ENCODE measurements at places on chromosomes 5 and 9.

- DNase-seq, result no peak
Measured at GRCh38 chr5:139562847-139563246, 1.7 kb downstream of the UBE2D2 start.

- no peak for DNase-seq
Measured at GRCh38 chr9:36898431-36899020, 135.5 kb downstream of the PAX5 start.

DNA sequence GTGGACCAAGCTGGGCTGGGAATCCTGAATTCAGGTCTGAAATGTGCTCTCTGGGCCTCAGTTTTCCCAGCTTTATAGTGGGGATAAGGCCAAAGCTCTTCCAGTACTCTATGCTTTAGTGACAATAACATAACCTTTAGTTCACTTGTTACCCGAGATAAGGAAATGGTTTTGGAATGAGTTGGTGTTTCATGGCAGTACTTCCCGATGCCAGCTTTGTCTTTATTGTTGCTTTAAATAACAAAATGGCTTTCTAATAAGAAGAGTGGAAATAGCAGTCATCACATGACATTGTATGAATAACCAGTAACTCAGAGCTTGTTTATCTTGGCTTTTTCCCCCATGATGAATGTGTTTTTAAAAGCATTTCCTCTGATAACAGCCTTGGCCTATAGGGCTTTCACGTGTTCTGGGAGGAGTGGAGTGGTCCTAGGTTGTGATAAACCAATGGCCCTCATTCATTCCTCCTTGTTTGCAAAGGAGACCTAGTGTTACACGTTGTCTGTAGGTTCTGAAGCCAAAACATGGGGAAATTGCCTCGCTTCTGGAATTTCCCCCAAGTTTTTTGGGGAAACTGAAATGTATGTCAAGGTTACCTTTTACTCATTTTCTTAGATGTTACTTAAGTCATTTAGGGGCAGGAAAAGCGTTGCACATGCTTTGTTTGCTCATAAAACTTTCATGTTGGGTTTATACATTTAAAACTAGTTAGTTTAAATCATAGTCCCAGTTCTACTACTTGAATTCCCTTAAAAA lies 53.7 kb downstream of the ZNF618 start:
- DNase-seq, result no peak

DNA sequence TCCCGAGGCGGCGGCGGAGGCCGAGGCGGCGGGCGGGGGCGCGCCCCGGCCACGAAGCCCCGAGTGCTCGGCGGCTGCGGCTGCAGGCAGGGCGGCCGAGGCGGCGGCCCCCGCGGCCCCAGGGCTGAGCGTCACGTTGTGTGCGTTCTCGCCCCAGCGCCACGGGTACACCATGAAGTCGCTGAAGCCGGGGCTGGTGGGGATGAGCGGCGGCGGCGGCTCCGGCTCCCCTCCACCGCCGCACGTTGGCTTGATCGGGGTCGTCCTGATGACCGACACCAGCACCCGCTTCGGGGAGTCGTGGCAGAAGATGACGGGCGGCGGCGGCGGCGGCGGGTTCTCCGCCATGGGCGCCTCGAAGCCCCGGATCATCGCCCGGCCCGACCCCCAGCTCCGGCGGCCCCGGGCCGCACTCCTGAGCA lies 498 bp downstream of the ZNF367 start:
- DNase-seq, result peak; percentile 68

- no peak for DNase-seq
Measured at GRCh38 chr9:113528088-113528487, 64.6 kb downstream of the RGS3 start.

- DNase-seq, result no peak
Measured at GRCh38 chr9:120730654-120731514, 16.6 kb upstream of the MEGF9 start.

DNA sequence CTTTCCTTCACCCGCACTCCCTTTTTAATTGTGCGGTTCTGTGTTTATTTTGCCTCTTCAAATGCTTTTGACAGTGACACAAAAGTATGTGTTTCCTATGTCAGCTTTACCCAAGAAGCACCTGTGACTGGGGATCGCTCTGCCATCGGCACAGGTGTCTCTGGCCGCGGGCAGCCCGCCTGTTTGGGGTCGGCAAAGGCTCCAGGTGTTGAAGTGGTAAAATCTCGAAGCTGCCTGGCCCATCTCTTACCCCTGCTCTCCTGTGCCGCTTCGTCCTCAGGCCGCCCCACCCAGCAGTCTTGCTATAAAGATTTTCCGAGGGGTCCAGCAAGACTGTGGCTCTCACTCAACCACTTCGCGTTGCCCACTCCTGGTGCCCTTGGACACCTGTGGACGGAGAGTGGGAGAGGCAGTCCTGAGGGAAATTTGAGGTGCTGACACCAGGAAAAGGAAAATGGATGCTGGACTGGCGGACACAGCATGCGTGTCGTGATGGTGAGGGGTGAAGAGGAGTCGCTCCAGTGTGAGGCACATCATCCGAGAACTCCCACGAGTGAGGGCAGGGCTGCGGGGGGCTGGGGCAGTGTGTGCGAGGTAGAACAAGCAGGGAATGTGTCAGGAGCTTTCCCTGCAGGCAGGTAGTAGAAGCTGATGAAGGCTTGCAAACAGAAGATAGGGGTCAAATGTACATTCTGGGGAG lies 29.1 kb upstream of the CEP72 start:
- no peak for DNase-seq

- DNase-seq, result no peak
Measured at GRCh38 chr5:74506119-74506518, 134.4 kb downstream of the ENC1 start.

DNA sequence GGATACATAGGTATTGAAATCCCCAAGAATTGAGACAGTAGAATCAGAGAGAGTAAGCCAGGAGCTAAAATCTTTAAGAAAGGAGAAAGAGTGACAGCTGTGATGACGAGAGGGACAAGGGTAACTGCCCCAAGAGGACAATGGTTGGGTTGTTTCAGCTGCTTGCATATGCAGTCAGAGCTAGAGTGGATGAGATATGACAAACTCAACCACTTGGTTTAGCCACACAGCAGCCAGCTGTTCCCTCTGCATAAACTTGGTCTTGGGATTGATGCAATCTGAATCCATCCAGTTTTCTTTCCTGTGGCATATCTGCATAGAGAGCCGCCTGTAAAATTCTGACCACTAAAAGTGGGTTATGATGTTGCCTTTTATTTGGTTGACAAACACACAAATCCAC lies 100.7 kb downstream of the ZNF622 start:
- DNase-seq, result no peak

- DNase-seq, result no peak
Measured at GRCh38 chr5:154542581-154542980, 64.6 kb upstream of the HAND1 start.

DNA sequence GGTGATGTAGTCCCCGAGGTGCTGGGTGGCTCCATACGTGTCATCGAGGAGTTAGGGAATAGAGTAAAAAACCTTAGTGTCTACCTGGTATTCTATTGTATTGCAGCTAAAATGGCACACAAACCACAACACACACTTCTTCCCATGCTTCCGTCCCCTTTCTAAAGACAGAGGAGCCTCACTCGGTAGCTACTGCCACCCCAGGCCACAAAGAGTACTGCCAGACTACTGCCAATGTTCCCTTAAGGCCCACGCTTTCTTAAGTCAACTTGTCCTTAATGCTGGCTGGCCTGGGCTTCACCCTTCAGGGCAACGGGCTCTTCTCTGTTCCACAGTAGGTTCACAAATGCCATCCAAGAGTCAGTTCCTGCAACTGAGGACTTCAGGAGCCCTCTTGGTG lies 673.0 kb downstream of the ELAVL2 start:
- DNase-seq, result no peak

- no peak for DNase-seq
Measured at GRCh38 chr9:99557816-99558215, 263.9 kb upstream of the NR4A3 start.

- DNase-seq, result no peak
Measured at GRCh38 chr5:157359356-157360055, 93.6 kb downstream of the CYFIP2 start.

DNA sequence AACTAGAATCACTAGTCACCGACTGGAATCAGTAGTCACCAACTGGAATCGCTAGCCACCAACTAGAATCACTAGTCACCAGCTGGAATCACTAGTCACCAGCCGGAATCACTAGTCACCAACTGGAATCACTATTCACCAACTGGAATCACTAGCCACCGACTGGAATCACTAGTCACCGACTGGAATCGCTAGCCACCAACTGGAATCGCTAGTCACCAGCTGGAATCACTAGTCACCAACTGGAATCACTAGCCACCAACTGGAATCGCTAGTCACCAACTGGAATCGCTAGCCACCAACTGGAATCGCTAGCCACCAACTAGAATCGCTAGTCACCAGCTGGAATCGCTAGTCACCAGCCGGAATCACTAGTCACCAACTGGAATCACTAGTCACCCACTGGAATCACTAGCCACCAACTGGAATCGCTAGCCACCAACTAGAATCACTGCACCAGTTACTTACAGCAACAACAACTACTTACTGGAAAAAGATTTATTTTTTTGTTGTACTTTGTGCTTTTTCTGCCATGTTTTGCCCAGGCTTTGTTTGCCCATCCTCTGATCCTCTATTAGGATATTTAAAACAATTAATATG lies 25.7 kb upstream of the FLT4 start:
- no peak for DNase-seq

- DNase-seq, result no peak
Measured at GRCh38 chr5:14580398-14581034, 1.1 kb upstream of the OTULINL start.

- DNase-seq, result no peak
Measured at GRCh38 chr5:36596247-36596646, 10.2 kb upstream of the SLC1A3 start.

GRCh38 chr9:126326228-126327005 lies at the start of gene MVB12B:
Gene MVB12B, plus strand, starts transcription at chr9:126326829. Its CDS starts 101 bp downstream, at chr9:126326930.
- DNase-seq, result no peak

GRCh38 chr5:116754556-116754955 lies 179.9 kb upstream of the SEMA6A start:
- no peak for DNase-seq

- no peak for DNase-seq
Measured at GRCh38 chr5:58341476-58341875, 118.4 kb downstream of the PLK2 start.

- DNase-seq, result no peak
Measured at GRCh38 chr9:123365881-123366528, 10.0 kb downstream of the CRB2 start.

GRCh38 chr9:131873335-131873734 lies 133.5 kb upstream of the RAPGEF1 start:
- DNase-seq, result no peak
